ENCODE measurements at places on chromosomes 12 and 14.
A peak's percentile ranks its signal among the peaks of the same experiment; 100 is the strongest.

GRCh38 chr12:68109444-68110217 lies 49.9 kb downstream of the IFNG start:
- no peak for DNase-seq

DNA sequence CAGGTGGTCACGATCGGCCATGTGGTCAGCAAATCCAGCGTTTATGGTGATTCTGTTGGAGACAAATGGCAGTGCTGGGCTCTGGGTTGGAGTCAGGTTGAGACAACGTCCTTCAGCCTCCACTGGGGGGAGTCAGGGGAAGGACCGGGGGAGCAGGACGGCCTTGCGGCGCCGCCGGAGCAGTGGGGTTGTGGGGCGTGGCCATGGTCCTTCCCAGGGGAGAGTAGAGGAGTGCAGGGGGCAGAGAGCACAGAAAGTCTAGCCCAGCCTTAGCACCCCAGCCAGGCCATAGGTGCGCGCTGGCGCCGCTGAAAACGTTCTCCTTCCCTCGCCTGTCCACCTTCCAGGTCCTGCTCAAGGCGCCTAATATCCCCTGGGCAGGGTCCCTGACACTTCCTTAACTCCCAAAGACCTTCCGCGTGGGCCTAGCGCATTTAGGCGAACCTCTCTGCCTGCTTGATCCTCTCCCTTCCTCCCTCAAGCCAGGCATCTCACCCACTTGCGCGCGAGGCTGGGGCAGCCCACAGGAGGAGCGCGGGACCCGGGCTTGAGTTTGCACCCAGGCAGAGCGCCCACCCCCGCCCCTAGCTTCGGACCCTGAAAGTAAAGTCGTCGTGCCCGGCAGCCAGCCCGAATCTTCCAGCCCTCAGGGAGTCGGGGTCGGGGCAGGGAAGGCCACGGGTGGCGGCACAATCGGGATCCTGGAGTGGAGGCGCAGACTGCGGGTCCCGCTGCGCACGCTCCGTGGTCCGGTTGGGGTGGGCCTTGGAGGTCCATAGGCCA lies 3.1 kb upstream of the KIF26A start:
- DNase-seq, result no peak

DNA sequence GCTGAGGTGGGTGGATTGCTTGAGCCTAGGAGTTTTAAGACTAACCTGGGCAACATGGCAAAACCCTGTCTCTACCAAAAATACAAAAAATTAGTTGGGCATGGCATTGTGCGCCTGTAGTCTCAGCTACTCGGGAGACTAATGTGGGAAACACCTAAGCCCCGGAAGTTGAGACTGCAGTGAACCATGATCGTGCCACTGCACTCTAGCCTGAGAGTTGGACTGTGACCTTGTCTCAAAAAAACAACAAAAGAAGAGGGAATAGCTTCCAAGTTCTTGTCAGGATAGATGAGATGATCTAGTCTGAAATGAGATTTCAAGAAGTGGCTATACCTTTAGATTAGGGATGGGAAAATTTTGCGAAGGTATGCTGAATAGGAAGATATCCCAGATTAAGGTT lies 14.8 kb upstream of the C12orf50 start:
- no peak for DNase-seq

DNA sequence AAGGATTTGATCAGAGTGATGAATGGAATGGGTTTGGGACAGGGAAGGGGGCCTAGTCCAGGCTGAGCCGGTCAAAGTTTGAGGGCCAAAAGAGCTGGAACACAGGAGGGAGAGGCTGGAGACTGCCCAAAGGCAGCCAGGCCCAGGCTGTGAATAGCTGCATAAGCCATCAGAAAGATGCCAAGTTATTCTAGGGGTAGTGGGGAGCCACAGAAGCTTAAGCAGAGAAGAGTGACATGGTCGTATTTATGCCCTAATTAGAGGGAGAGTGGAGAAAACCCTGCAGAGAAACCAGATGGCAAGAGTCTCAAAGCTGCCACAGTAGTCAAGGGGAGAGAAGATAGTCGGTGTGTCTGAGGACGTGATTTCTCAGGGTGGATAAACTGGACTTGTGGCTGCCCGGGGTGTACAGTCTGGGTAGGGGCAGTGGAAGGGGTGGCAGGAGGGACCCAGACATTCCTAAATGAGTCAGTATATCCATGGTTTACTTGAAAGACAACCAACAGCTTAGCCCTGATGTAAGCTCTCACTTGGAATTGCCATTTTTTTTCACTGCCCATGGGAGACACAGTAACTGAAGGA lies 99.2 kb downstream of the PRICKLE1 start:
- DNase-seq, result no peak

- no peak for DNase-seq
Measured at GRCh38 chr14:93017898-93018297, 94.9 kb downstream of the CHGA start.

DNA sequence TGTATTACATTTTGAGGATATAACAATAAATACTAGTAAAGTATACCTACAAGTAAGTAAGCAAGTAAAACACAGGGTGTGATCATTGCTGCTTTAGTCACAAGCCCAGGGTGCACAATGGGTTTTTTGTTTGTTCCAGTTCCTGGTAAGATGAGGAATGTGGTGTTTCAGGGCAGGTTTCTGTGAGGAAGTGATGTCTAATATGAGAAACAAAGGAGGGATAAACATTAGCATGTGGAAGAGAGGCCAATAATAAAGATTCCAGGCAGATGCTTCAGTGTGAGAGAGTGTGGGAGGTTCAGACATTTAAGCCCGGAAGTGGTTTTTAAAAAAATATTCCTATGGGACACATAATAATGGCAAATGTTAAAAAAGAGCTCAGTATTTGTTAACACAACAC lies 808.1 kb upstream of the USP15 start:
- peak; percentile 67 for DNase-seq

DNA sequence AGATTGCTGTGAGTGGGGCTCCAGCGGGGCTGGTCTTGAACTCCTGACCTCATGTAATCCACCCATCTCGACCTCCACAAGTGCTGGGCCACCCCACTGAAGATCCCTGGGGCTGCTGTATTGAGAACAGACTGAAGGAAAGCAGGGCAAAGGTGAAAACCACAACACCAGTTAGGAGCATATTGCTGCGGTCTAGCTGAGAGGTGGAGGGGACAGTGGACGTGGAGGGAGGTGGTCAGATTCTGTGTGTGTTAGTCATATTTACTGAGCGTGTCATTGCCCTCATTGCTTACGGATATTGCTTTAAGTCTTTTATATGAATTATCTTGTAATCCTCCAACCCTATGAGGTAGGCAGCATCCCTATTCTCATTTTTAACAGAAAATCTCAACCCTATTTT lies 69.0 kb upstream of the OVCH1 start:
- DNase-seq, result no peak

- no peak for DNase-seq
Measured at GRCh38 chr12:53078425-53079225, 565 bp downstream of the SPRYD3 start.

DNA sequence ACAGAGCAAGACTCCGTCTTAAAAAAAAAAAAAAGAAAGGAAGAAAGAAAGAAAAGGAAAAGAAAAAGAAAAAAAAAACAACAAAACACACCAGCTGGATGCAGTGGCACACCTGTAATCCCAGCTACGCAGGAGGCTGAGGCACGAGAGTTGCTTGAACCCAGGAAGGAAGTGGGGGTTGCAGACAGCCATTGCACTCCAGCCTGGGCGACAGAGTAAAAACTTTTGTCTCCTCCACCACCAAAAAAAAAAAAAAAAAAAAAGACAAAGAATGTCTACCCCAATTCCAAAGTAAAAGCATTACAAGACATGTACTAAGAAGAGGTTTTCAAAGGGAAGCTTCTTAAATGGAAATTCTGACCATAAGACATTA lies 53.4 kb downstream of the HNRNPC start:
- DNase-seq, result no peak

Measured in HCT116 (cell line).